ENCODE measurements at places on chromosomes 4 and X.
A peak's percentile ranks its signal among the peaks of the same experiment; 100 is the strongest.

DNA sequence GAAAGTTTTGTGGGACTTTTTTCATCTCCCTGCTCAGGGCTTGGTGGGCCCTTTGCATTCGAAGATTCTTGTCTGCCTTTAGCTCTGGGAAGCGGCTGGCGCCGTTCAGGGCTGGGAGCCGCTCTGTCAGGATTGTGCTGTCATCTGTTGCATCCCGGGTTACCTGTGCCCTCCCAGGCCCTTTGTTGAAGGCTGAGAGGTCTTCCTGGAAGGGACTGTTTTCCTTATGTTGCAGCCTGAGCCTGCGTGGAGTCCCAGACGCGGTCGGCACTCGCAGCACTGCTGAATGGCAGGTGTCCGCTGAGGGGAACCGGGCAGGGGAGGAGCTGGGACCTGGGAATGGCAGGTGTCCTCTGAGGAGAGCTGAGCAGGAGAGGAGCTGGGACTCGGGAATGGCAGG, 15.9 kb downstream of the RGS12 start:
- no peak for DNase-seq

DNA sequence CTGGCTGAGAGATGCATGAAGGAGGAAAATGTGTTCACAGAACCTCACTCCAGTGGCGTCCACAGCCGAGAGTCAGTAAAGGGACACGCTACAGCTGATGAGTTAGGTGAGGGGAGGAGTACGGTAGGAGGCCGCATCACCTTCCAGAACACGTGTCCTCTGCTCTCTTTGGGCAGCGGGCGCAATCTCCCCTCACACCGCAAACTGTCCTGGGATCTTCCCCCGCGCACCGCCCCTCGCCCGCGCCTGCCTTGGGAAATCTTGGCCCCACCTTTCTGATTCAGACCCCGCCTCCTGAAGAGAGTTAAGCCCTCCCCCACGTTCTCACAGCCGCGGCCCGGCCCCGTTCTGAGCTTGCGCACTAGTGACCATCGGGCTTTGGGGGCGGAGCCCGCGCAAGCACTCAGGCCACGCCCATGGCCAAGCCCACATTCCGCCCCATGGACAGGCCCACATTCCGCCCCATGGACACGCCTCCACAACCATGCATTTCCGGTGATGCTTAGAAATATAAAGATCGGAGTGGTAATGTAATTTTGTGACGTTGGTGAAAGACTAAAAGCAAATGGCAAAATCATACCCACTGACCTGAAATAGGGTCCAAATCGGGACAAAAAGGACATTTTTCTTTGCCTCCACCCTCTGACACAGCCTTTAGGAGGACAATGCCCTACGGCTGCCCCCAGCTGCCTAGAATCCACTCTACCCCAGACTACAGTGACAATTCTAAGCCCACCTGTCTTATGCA, 13.3 kb downstream of the SMIM10 start:
- DNase-seq = peak; percentile 87

GRCh38 chr4:2745516-2745915, 10.6 kb downstream of the TNIP2 start:
- no peak for DNase-seq

DNA sequence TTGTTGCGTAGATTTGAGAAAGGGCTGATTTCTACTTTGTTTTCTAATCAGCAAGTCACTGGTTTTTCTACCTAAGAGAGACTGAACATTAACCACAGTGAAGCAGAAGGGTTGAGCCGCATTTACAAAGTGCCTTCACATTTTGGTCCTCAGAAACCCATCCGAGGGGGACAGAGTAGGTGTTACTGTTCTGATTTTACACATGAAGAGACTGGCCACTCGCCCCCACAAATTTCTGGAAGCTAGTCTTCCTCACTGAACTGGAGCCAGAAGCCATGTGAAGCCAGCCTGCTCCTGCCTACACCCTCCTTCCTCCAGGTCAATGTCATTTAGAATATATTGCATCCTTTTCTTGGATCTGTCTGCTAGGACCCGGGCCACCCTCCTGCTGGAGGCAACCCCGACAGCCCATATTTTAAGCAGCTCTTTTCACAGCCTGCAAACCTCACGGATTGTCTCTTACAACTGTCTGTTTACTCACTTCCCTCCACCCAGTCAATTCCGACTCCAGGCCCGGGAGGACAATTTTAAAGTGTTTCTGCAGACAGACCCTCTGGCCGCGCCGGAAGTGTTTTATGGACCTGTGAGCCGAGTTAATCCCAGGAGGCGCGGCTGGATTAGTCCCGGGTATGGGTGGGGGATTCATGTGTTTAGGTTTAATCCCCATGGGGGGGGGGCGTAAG, 73.2 kb upstream of the BCOR start:
- no peak for DNase-seq

GRCh38 chr4:146059865-146060264, 115.7 kb upstream of the LSM6 start:
- DNase-seq = no peak

GRCh38 chr4:124173912-124174311, 538.6 kb downstream of the ANKRD50 start:
- DNase-seq = no peak

- peak; percentile 15 for DNase-seq
Observed at GRCh38 chr4:52606726-52607125, 52.4 kb downstream of the USP46 start.

DNA sequence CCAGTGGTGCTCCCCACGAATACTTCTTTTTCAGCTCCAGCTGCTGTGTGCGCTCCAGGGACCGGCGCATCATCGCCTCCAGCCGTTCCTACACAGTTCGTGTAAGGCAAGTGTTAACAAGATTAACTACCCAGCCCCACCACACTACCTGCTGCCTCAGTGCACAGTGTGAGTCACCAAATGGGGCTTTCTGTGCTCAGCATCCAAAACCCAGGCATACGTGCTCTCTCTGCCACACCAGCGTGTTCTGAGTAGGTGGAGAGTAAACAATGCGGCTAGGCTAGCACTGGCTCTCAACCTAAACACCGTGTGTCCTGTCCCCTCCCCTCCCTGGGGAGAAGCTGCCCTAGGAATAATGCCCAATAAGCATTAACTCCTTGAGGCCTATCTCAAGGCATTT, 60.0 kb downstream of the MAP7D2 start:
- DNase-seq = no peak

DNA sequence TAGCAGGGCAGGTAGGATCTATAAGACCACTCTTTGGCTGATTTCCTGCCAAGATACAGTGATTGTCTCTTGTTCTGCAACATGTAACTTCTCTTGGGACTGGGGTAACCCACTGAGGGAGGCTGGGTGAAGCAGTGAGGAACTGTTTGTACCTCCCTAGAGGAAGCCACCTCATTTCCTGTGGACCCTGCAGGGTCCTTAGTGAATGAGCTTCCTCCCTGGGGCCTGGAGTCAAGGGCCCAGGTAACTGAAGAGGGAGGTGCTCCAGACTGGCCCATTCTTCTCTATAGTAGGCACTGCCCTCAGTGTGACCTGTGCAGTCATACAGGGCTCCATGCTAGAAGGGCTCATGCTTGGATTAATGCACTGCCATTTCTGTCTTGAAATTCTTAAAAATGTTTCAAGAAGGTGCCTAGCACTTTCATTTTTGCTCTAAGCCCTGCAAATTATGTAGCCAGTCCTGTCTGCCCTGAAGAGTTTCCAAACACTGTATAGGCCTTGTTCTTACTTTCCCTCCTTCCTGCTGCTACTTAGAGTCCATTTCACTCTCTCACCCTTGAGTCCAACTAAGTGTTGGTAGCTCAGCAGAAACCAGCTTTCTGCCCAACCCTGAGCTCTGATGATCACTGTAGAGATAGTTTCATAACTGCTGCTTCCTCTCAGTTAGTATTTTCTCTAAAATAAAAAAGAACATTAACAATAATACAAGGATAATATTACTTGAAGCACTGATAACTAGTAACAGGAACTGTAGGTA, 8.5 kb upstream of the GRIA3 start:
- DNase-seq = no peak

- no peak for DNase-seq
Observed at GRCh38 chr4:26785810-26786209, 74.8 kb upstream of the STIM2 start.

DNA sequence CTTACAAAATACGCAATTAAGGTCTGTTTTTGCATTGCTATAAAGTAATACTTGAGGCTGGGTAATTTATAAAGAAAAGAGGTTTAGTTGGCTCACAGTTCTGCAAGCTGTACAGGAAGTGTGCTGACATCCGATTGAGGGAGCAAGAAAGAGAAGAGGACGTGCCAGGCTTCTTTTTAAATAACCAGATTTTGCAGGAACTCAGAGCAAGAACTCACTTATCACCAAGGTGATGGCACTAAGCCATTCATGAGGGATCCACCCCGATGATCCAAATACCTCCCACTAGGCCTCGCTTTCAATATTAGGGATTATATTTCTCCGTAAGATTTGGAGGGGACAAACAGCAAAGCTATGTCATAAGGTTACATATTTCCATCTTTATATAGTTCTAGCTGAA, 456.7 kb downstream of the GLUD2 start:
- no peak for DNase-seq

DNA sequence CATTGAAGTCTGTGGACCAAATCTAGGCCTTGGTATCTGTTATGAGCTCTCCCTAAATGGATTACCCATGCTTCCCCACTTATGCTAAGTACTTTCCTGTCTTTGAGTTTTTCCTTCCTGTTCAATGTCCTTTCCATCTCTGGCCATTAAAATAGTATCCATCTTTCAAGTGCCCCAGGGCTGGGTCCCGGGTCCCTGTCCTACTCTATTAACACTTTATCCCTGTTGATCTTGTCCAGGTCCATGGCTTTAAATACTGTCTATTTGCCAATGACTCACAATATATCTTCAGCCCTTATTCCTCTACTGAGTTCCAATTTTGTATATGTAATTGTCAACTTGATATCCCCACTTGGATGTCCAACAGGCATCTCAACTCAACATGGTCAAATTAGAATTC, 17.7 kb upstream of the RPS6KA3 start:
- no peak for DNase-seq

DNA sequence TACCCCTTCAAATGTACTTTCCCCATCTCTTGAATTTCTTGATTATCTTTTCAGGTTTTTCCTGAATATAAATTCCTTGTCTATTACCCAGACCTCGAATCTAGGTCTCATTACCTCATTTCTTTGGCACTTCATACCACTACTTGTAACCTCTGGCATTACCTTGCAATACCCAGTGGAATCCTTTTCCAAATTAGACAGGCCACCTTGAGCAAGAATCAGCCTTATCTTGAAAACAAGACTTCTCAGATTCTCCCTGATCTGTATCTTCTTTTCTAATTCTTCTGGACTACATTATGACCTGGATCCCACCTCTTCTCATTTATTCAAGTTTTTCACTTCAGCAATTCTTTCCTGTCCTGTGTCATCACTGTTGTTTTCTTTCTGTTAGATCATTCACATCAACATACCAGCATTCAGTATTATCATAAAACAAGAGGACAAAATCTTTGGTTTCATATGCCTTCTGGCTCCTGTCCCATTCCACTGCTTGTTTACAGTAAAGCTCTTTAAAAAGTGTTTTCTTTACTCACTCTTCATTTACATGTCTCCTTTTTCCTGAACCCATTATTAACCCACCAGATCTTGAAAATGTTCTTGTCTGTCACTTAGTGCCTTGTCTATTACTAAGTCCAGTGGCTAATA, 275.6 kb upstream of the HS3ST1 start:
- DNase-seq = peak; percentile 34

DNA sequence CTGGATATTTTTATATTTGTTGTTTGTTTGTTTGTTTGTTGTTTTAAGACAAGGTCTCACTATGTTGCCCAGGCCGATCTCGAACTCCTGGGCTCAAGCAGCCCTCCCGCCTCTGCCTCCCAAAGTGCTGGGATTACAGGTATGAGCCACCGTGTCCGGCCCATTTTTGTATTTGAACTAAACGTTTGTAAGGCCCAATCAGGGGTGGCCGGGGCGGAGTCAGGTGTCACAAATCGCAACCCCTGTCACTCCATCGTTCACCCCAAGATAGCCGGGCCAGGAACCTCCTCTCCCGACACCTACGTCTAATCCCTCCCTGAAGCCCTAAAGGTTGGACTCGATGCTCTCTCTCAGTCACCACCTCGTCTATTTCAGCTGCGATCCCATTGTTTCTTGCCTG, 722 bp upstream of the EFHC2 start:
- DNase-seq = no peak

DNA sequence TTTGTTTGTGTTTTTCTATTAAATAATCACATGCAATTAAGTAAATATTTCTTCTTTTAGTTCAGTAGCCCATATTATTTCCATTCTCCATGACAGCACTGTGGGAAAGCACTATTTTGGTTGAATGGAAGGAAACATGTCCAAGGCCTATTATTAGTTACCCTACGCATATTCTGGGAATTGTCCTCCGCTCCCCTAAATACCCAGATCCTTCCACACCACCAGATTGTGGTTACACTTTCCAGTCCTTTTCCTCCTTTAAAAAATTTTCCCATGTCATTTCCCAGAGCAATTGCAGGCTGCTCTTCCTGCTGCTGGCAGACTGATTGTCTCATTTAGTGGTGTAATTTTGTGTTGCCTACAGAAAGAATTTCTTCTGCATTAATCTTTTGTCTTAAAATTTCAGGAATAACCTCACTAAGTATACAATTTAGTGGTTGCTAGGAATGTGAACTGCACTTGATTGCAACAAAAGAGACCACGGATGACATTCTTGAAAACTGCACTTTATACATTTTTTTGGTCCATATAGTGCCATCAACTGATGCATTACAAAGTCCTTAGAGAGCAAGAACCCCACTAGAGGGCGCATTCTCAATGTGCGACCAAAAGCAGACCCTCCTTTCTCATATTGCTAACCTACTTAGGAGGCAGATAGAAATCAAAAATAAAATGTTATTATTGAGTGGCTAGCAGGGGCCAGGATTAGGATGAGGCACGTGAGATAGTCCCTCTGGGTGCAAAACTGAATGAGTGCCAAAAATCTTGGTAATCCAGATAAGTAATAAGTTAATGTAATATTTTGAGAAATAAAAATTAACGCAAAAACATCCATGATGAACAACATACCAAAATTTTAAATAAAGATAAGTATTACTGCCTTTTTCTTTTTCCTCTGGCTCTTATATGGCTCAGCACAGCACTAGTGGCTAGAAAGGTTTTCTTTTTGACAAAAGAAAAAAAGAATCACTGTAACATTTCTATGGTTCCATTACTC, 98.8 kb upstream of the IQCM start:
- peak; percentile 69 for DNase-seq

- no peak for DNase-seq
Observed at GRCh38 chrX:28693101-28693500, 105.9 kb downstream of the IL1RAPL1 start.

DNA sequence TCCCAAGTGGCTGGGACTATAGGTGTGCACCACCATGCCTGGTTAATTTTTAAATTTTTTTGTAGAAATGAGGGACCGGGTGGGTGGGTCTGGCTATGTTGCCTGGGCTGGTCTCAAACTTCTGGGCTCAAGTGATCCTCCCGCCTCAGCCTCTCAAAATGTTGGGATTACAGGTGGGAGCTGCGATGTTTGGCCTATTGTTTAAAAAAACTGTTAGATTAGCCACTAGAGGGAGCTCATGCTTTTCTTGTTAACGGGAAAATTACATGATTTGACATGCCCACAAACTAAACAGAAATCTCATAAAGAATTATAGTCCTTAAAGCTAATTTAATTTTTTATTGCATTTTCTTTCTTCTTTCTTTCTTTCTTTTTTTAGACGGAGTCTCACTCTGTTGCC, 5.0 kb upstream of the SDAD1 start:
- peak; percentile 79 for DNase-seq

Data from fibroblast of the aortic adventitia (primary cell).